ENCODE measurements at places on chromosomes 13 and 19.

DNA sequence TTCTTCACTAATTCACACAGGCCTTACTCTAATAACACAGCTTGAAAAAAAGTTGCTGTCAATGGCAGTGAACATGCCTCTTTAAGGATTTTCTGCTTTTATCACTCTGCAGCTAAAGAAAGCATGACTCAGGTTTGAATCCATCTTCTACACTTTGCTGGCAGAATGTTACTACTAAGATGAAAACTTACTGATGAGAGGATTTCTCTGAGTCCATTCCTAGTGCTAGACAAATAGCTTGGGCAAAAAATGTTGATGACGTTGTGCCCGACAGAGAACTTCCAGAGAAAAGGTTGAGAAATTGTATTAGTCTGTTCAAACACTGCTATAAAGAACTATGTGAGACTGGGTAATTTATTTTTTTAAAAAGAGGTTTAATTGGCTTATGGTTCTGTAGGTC is 572.0 kb downstream of the IRS2 start:
- DNase-seq, result no peak

- DNase-seq, result no peak
Observed at GRCh38 chr13:44989941-44990340, 603 bp downstream of the GPALPP1 start.

GRCh38 chr19:24073807-24074206 is 13.2 kb upstream of the ZNF254 start:
- DNase-seq, result no peak

GRCh38 chr13:105142556-105142955 is 1392.9 kb downstream of the EFNB2 start:
- no peak for DNase-seq

DNA sequence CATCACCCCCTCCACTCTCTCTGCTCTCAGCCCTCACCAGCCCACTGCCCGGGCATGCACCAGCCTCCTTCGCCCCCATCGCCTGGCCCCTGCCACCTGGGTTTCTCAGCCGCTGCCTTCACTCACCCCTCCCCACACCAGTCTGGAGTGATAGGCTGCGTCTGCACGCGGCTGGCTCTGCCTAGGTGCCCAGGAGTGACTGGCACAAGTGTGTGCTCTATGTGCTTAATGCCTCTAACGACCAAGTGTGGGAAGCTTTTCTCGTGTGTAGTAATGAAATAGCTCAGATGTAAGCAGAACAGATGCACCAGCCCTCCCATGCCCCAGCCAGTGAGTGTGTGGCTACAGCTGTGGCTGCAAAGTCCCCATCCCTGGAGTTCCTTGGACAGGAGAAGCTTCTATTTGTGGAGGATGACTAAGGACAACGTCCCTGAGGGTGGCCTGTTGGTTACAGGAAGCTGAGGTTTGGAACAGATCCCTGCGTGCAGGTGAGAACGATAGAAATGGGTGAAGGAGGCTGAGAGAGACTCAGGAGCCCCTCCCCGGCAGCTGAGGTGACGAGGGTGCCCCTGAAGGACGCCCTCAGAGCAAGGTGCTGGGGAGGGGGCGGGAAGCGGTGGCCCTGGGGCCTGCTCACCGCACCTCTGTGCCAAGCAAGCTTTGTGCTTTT is 35.6 kb downstream of the ATP11A start:
- DNase-seq, result peak; percentile 24

- no peak for DNase-seq
Observed at GRCh38 chr13:44120043-44120442, 240.3 kb downstream of the LACC1 start.

DNA sequence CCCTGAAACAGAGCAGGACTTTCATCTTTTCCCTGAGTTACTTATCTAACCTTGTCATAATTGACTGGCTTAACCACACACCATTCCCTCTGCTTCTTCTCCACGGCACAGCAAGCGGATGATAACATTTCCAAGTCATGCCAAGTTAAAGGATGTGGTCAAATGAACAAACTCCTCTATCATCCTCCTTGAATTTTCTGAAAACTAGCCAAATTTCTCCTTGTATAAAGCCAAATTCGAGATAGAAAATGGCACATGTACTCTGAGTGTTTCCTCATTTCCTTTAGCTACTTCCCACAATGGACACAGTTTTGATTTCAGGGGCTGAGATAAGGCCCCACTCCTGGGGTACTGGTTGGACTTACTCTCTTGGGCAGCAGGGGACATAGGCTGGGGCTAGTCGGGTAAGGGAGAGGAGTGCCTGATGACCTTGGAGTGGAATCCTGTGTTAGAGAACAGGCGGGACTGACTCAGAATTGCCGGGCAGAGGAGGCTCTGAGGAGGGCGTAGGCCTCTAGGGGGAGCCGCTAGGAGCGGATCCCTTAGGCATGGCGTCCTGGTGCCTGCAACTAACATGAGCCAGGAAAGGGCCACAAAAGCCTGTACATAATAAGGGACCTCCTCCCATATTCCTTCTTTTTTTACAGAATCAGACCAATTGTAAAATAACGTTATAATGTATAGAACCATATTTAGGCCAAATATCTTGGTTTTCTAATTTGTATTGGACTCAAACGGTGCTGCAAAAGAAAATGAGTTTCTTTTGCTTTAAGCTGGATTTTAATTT is 20.3 kb upstream of the TMTC4 start:
- DNase-seq, result no peak

DNA sequence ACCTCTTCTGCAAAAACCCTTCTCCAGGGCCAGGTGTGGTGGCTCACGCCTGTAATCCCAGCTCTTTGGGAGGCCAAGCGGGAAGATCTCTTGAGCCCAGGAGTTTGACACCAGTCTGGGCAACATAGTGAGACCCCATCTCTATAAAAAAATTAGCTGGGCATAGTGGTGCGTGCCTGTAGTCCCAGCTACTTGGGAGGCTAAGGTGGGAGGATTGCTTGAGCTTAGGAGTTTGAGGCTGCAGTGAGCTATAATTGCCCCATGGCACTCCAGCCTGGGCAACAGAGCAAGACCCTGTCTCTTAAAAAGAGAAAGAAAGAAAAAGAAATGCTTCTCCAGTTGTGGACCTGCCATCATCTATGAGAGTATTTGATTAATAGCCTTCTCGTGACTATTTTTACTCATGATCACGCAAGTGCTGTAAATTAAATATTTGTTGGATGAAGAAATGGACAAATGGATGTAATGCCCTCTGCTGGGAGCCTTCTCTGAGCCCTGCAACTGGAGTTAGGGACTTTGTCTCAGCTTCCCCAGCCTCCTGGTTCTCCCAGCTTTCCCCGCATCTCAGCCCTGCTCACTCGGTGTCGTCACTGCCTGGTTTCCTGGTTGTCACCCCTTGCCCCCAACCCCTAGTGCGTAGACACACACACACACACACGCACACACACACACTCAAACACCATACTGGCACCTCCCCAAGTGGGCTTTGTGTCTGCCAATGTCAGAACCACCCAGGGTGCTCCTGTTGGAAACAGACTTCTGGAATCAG is 12.2 kb downstream of the WIZ start:
- DNase-seq, result no peak

GRCh38 chr13:76654263-76654662 is 231.9 kb downstream of the KCTD12 start:
- no peak for DNase-seq

- no peak for DNase-seq
Observed at GRCh38 chr19:17095141-17095919, 19.8 kb downstream of the MYO9B start.

DNA sequence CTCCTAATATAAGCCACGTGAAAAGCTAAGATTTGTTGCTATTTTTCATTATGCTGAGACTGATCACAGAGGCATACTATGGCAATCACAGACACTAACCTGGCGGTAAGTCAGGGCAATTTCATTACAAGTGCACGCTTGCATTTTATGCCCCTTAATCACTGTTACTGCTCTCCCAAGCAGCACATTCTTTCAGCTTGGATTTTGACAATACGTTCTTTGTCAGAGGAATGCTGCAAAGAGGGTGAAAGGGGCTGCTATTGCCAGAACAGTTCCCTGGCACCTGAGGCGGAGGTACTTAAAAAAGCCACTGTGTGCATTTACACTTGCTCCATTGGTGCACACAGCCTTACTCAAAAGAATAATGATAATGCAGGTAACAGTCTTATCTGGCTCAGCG is 346.6 kb downstream of the RFC3 start:
- DNase-seq, result no peak

DNA sequence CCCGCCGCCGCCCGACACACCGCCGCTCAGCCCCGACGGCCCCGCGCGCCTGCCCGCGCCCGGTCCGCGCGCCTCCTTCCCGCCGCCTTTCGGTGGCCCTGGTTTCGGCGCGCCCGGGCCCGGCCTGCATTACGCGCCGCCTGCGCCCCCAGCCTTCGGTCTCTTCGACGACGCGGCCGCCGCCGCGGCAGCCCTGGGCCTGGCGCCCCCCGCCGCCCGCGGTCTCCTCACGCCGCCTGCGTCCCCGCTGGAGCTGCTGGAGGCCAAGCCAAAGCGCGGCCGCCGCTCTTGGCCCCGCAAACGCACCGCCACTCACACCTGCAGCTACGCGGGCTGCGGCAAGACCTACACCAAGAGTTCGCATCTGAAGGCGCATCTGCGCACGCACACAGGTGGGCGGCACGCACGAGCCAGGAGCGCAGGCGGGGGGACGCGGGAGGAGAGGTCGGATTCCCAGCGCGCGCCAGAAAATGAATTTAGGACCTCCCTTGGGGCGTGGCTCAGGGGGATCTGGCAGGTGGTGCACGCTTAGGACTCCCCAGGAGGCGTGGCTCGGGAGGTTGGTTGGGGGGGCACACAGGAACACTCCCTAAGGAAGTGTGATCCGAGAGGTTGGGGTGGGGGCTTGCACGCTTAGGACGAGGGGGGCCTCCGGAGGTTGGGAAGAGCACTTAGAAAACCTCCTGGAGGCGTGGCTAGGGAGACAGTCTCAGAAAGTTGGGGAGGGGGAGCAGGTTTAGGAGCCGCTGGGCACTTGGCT is 1.2 kb downstream of the KLF2 start:
- no peak for DNase-seq

DNA sequence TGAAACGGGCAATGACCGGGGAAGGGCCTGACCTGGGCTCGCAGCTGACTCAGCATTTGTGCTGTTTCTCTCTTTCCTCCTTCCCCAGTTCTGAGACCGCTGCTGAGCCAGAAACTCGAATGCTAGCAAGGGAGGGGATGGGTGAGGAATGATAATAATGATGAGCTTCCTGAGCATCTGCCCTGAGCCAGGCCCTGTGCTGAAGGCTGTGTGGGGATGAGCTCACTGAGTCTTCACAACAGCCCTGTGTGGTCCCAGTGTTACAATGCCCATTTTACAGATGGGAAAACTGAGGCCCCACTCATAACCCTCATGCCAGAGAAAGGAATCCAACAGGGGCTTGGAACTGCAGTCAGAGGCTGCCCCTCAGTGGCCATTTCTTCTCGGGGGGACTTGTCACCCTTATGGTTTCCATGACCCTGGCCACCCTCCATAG is 8.1 kb downstream of the SULT2B1 start:
- DNase-seq, result no peak

DNA sequence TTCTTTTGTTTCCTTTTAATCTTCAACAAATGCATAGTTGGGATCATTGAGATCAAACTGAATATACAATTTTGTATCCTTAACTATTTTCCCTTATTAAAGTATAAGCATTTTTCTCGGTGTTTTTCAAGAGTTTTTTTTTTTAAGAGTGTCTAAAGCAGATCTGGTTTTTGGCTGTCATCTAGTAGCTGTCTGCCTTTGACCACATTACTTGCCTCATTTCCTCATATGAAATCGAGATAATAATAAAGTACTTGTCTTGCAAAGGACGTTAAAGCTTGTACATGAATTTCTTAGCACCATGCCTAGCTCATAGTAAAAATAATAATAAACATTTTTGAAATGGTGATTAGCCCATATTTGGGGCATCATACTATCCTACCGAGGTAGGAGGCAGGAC is 121.2 kb downstream of the PDS5B start:
- no peak for DNase-seq

DNA sequence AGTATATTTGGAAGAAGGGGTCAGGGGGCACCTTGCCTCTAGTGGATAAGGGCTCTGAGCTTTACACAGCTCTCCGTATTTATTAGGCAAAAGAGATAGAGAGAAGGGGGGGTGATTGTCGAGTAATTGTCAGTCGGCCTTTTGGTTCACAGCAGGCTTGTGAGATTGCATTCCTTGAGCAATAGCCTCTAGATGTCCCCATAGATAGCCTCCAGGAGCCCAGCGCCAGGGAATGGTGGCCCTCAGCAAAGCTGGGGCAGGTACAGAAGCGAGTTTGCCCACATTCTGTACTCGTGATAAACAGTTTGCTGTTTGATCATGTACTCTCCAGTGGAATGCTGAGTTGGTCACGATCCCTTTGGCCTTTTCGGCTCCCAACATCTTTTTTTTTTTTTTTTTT is 4.6 kb downstream of the ZNF613 start:
- DNase-seq, result no peak

DNA sequence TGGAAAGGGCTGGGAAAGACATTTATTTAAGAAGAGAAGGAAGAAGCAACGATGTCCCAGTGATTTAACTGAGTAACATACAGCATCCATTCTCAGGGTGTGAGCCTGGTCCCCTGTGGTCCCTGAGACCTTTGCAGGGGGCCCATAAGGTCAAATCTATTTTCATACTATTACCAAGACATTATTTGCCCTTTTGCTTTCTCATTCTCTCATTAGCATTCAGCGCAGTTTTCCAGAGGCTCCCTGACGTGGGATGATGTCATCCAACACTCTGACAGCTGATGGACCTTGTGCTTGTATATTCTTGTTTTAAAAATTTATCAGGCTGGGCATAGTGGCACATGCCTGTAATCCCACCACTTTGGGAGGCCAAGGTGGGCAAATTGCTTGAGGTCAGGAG is 18.3 kb upstream of the HNRNPUL1 start:
- no peak for DNase-seq

DNA sequence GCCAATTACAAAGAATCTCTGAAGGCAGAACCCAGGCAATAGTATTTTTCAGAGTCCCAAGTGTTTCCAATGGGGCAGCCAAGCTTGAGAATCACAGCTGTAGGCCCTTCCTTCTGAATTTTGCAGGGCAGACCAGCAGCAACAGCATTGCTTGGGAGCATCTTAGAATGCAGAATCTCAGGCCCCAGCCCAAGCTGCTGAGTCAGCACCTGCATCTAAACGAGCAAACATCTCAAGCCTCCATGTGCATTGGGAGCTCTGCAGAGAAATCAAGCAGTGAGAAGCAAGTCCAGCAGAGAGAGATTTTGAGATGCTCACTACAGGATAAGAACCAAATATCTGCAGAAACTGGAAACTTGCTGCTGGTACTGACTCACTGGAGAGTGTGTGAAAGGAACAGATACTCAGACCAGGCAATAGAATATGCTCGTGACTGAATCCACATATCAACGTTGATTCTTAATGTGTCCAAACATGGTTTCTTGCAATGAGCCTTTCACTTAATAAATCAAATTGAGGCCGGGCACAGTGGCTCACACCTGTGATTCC is 81.5 kb upstream of the TNFSF11 start:
- DNase-seq, result no peak

DNA sequence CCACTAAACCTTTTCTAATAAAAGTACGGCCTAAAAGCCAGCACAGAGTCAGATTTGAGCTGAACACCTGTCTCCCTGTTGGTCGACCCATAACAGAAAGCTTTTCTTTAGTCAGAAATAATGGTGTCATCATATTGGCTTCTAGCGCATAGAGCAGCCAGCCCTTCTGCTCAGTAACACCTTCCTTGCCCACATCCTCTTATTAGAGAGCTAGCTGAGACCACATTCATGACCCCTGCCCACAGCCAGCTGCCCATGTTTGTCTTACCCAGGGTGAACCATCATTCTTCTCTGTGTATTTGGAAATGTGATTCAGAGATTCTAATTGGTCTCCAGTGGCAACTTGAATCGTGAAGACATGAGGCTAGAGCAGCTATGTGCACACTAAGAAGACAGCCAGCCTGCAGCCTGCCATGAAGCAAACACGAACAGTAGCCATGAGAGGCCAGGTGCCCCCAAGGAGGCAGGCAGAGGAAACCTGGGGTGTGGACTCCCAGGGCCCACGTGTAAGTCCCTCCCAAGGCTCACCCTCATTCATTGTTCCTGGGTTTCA is 82.3 kb upstream of the PDCD5 start:
- no peak for DNase-seq

All from NCI-H1694 (cell line).